Karpas-422 (cell line): ENCODE measurements at places on chromosomes 12 and 14.

- DNase-seq, result no peak
These were observed 1108.8 kb upstream of the SEL1L start for GRCh38 chr14:82642425-82642824.

DNA sequence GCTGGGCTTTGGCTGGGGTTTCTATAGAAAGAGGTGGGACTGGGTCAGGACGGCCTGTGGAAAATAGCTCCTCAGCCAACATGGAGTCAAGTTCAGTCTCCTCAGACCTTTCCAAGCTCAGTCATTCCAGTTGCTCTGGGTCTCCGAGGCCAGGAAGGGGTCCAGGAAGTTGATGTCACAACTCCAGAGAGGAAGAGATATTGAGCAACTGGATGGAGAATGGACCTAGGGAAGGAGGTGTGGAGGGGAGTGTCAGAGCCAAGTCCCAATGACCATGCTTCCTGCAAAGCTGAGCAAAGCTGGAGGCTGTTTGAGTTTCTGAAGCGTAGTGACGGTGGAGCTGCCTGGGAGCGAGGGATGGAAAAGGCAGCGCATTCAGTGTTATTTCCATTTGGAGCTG lies 86.1 kb downstream of the SLC24A4 start:
- DNase-seq, result no peak

- no peak for DNase-seq
These were observed 34.3 kb upstream of the TC2N start for GRCh38 chr14:91901449-91902226.

DNA sequence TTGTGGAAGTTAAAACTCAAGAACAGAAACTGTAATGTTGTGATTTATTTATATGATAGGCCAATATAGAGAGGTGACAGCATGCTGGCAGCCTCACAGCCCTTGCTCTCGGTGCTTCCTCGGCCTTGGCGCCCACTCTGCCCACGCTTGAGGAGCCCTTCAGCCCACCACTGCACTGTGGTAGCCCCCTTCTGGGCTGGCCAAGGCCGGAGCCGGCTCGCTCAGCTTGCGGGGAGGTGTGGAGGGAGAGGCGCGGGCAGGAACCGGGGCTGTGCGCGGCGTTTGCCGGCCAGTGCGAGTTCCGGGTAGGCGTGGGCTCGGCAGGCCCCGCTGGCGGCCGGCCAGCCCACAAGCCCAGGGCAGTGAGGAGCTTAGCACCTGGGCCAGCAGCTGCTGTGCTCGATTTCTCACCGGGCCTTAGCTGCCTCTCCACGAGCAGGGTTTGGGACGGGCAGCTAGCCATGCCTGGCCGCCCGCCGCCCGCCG lies 65.8 kb upstream of the SLC8A3 start:
- DNase-seq, result no peak

GRCh38 chr14:37753459-37753858 lies 158.0 kb downstream of the TTC6 start:
- DNase-seq, result no peak

GRCh38 chr12:3150931-3151835 lies 74.0 kb downstream of the TSPAN9 start:
- DNase-seq, result no peak

- no peak for DNase-seq
These were observed 5.9 kb downstream of the DDX55 start for GRCh38 chr12:123607756-123608155.

DNA sequence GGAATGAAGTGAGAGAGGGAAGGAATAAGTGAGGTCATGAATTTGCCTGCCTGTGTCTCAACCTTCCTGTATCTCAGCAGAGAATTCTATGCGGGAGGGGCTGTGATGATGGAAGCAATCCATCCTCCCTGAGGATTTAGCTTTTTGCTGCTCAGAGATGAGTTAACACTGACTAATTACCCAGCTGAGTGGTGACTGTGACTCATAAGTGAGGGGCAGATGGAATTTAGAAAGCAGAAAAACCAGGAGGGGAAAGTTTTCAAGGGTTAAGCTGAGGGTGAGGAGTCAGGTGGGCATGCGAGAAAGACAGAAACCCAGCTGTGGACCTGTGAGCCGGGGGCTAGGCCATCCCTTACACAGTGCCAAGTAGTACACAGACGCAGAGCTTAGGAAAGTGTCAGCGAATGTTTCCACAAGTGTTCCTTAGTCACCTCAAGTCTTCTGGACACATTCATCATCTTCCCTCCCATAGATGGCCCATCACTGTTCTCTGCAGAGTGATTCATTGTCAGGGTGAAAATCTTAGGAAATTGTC lies 277.9 kb downstream of the IPO8 start:
- DNase-seq, result no peak

- no peak for DNase-seq
These were observed 81.5 kb upstream of the TMCC3 start for GRCh38 chr12:94731733-94732360.

GRCh38 chr12:47705229-47705565 lies 633 bp downstream of the RPAP3 start:
- peak; percentile 50 for DNase-seq

DNA sequence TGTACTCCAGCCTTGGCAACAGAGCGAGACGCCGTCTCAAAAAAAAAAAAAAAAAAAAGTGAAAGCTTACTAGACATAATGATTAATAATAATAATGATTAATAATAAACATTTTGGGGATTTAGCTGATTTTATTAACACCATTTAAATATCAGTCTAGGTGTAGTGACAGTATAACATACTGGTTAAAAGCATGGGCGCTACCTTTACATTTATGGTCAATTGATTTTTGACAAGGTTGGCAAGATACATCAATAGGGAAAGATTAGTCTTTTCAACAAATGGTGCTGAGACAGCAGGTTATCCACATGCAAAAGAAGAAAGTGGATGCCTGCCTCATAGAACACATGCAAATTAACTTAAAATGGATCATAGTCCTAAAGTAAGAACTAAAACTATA lies 34.3 kb downstream of the TXNRD1 start:
- no peak for DNase-seq

- peak; percentile 94 for DNase-seq
These were observed 647 bp upstream of the TGFB3 start for GRCh38 chr14:75982266-75983018.

GRCh38 chr12:109432431-109432830 lies 44.7 kb downstream of the KCTD10 start:
- no peak for DNase-seq

DNA sequence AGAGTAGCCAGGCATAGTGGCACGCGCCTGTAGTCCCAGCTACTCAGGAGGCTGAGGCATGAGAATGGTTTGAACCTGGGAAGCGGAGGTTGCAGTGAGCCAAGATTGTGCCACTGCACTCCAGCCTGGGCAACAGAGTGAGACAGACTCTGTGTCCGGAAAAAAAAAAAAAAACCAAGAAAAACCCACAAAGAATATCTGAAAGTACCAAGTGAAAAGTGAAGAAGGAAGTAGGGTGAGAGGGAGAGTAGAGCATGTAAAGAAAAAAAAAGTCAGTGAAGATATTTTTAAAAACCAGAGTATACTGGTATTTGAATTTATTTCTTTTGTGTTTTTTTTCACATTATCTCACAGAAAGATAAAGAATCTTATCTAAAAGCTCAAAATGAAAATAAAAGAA lies 43.3 kb upstream of the ISM2 start:
- DNase-seq, result no peak

DNA sequence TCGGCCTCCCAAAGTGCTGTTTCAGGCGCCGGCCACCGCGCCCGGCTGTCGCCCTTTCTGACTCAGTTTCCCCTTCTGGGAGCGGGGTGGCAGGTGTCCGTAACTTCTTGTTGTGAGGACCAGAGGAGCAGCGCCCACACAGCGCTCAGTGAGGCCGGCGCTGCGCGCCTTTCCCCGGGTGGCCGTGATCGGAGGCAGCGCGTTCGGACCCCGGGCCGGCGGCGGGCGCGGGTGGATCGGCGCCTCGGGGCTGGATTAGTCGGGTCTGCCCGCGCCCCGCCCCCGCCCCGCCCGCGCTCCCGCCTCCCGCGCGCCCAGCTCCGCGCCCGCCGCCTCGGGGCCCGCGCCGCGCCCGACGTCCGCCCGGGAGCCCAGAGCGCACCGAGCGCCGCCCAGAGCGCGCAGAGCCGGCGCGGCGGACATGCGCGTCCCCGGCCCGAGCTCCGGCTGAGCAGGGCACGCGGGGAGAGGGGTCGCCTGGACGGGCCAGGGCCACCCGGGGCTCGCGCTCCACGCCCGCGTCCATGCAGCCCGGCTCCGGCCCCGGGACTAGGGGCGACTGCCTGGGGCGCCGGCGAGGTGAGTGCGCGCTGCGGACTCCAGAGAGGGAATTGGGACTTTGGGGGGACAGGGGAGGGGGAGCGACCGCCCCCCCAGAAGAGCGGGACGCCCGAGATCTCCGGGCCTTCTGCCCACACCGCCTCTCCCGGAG lies 50.6 kb downstream of the LRCOL1 start:
- no peak for DNase-seq

DNA sequence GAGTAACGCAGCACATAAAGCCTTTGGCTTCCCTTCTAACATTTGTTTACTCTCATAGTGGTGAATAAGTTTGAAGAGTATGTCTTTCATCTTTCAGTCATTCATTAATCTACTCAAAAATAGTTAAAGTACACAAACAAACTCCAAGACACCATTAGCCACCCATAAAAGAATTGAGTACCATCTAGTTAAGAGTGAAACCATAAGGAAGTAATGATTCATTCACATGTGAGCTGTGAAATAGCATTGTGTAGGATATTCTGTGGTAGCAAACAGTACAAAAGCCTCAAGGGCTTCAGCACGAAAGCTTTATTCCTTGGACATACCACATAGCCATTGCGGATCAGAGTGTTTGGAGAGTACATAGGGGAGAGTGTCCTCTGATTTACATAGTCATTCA lies 13.9 kb downstream of the SYT1 start:
- DNase-seq, result no peak

DNA sequence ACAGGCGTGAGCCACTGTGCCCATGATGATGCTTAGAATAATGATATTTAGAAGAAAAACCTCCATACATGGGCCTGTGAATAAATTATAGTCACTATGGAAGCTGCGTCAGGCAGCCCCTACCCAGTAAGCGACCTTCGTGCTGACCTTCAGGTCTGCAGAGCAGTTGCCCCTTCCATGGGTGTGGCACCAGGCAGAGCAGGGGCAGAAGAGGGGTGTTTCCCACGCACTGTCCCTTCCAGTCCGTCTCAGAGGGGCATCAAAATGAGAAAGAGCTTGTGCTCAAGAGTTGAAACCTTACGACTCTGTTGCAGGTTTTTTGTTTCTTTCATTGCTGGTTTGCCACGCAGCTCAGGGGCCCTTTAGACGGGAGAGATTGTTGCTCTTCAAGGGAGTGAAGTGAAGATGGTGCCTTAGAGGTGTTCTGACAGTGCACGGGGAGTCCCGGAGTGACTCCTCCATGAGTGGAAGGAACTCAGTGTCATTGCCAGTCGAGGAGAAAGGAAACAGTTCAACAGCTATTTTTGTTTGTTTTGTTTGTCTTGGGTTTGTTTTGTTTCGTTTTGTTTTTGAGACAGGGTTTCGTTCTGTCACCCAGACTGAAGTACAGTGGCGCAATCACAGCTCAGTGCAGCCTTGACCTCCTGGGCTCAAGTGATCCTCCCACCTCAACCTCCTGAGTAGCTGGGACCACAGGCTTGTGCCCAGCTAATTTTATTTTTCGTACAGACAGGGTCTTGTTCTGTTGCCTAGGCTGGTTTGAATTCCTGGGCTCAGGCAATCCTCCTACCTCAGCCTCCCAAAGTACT lies 13.9 kb downstream of the CKB start:
- no peak for DNase-seq

DNA sequence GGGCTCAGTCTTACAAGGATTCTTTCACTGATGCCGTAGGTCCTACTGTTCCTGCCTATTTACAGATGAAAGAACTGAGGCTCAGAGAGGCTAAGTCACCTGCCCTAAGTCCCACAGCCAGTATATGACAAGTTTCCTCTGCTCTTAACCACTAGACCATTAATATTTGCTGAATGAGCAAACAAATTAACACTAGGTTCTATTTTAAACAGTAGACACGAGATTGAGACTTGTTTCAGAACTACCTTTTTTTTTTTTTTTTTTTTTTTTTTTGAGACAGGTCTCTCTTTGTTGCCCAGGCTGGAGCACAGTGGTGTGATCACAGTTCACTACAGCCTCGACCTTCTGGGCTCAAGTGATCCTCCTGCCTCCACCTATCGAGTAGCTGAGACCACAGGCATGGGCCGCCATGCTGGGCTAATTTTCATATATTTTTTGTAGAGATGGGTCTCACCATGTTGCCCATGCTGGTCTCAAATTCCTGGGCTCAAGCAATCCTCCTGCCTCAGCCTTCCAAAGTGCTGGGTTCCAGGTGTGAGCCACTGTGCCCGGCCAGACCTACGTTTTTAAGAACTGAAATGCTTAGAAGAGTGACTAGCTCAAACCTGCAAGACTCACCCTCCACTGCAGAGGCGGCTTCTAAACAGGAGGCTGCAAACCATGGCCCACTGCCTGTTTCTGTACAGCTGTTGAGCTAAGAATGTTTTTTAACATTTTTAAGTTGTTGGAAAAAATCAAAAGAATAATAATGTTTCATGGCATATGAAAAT lies 12.9 kb downstream of the SYNE3 start:
- DNase-seq, result no peak

- DNase-seq, result no peak
These were observed 2.1 kb downstream of the ASB2 start for GRCh38 chr14:93974299-93974698.

GRCh38 chr14:93955850-93956481 lies 20.4 kb downstream of the ASB2 start:
- no peak for DNase-seq

GRCh38 chr12:76707772-76708171 lies 56.1 kb upstream of the ZDHHC17 start:
- no peak for DNase-seq

DNA sequence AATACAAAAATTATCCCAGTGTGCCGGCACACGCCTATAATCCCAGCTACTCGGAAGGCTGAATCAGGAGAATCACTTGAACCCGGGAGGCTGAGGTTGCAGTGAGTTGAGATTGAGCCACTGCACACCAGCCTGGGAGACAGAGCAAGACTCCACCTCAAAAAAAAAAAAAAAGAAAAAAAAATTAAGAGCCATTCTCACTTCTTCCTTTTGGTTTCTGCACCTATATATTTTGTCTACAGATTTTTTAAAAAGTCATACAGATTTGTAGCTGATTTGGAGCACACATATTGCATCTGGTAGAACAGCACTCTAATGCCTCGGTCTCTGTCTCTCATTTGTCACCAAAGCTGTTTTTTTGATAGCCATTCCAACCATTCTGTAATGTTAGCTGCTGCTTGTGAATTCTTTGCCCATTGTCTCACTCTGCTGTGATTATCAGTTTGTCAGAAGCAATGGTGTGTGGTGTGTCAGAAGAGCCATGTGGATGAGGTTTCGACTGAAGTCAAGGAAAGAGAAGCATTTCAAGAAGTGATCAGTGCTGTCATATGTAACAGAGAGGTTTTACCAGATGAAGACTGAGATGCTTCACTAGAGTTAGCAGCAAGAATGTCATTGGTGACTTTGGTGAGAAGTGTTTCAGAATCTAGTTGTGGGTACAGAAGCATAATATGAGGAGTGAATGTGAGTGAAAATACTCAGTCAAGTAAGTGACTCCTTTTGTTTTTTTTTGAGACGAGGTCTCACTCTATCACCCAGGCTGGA lies 8.7 kb upstream of the KTN1 start:
- no peak for DNase-seq

- DNase-seq, result no peak
These were observed 12.6 kb downstream of the RAPGEF3 start for GRCh38 chr12:47746073-47746472.

- DNase-seq, result no peak
These were observed 15.2 kb downstream of the SLC38A1 start for GRCh38 chr12:46253544-46254162.
